ENCODE measurements at places on chromosomes 5 and 9.

DNA sequence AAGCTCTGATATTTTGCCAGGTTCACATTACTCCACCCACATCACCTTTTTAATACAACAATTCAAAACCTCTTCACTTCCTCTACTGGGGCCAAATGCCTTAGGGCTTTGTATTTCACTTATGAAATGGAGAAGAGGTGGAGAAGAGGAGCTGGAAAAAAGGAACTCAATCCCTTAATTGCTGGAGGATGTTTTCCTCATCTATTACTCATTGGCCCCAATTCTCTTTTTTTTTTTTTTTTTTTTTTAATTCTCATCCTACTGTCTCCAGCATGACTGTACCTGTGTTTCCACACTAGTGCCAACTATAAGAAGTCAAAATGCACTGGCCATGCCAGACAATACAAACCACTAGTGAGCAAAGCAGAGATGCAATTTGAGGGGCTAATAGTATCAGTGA, 20.9 kb downstream of the FAM13B start:
- no peak for DNase-seq

DNA sequence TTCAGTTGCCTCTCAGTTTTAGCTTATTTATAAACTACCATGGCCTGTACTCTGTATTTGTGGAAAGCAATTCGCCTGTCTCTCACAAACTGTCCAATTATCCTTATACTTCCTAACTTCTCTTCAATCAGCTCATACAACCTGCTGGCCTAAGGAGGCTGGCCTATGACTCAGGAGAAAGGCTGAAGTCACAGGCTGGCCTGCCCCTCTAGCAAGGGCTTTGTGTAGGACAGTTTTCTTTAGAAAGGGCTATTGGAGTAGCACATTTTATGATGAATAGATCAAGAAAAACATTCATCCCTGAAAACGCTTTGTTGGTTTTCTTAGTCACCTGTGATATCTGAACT, 988.7 kb upstream of the ARRDC3 start:
- no peak for DNase-seq

DNA sequence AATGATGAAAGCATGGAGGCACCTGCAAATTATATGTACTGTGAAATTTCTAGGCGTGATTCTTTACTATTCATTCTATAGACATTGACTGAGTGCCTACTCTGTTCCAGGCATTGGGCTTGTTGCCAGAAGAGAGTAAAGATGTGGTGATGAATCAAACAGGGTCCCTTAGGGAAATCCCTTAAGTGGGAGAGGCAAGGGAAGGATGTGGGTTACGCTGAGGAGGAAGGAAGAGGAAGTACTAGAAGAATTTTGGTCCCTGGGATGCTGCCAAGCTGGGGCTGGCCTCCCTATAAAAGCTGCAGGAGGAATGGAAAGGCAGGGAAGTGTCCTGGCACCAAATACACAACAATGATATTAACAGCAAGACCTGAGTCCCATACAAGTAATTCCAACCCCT, 76.7 kb upstream of the SPOCK1 start:
- no peak for DNase-seq

- no peak for DNase-seq
Observed at GRCh38 chr5:86570427-86571083, 47.2 kb upstream of the COX7C start.

GRCh38 chr5:142894749-142895148, 124.6 kb downstream of the ARHGAP26 start:
- no peak for DNase-seq

DNA sequence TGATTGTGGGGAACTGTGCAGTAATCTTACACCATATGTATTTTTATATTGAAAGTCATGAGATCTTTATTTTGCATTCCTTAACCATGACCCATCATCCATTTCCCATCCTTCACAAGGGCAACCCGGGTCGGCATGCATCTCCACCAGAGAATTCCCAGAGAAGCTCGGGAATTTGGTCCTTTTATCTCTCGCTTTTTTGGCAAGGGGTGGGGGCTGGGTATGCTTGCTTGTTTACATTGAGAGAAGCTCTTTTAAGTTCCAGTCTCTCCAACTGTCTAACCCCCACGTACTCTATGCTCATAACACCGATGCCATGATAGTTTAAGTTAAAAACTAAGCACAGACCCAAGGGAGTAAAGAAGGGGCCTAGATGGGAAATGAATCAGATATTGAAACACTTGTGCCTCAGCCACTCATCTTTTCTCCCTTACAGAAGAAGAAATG, 109.9 kb upstream of the NFIB start:
- DNase-seq = no peak

- DNase-seq = no peak
Observed at GRCh38 chr5:135667673-135668072, 88.9 kb upstream of the CXCL14 start.

DNA sequence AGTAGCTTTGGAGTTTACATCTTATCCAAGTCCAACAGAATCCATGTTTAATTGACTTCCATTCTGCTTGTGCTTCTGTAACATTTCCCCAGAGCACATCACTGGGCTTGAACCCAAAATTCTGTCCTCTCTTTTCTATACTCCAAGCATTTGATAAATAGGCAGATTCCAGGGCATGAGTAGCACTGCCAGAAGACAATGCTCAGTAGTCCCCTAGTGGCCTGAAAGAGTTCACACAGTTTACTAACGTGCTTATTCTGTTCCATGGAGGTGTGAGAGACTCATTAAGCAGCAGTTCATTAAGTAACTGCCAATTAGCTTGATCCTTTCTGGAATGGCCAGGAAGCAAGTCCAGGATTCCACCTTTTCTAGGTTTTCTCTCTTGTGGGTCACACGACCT, 9.4 kb upstream of the GABRA6 start:
- DNase-seq = no peak

- DNase-seq = no peak
Observed at GRCh38 chr5:91469517-91470165, 86.5 kb upstream of the ARRDC3 start.

DNA sequence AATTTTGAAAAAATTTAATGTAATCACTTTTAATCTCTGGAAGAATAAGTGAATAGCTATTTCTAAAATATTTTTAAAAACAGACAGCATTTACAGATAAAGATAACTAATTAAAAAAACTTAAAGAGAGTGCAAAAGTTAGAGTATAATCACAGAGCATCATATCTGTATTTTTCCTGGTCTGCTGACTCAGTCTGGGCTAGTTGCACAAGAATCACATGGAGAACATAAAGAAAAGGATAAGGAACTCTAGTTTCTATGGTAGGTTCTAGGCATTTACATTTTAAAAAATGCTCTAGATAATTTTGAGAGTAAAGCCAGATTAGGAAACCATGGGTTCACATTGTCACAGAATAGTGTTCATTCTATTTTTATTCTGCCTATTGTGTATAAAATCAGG, 347.4 kb downstream of the PSAT1 start:
- DNase-seq = no peak

GRCh38 chr9:111805830-111806241, 11.1 kb upstream of the SHOC1 start:
- DNase-seq = no peak

DNA sequence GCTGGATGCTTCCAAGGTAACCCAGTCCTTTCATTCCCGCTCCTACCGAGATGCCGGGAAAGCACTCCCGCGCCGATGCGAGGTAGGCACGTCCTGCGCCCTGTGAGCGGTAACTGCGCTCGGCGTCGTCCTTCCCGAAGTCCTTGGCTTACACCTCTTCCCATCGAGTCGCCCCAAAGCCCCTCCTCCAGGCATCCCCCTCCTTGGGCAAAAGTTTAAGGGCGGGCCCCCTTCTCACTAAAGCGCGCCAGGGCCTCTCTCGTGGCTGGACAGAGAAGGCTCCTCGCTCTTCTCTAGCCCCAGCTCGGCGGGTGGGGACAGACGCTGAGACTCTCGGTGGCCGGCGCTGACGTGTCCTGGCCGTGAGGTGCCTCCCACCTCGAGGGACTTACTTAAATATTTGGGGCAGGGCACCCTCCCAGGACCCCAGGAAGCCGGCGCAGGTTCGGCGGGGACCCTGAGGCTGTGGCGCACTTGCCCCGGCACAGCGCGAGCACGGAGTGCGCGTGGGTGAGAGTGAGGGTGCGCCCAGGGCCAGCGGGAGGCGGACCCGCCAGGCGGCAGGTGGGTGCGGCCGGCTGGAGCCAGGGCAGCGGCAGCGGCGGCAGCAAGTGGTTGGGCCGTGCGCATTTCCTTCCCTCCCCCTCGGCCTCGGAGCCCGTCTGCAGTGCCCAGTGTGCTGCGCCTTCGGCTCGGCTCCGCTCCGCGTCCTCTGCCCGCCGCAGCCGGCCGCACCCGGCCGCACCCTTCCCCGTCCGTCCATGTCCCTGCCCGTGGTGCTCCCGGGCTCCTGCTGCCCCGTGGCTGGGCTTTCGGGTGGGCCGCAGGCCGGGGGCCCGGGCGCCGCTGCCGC, at the start of gene ENTREP1:
ENTREP1 (plus strand) TSS at position 667 of the 853 bp plus-strand sequence; CDS start at position 762, 95 bp downstream.
- DNase-seq = no peak

DNA sequence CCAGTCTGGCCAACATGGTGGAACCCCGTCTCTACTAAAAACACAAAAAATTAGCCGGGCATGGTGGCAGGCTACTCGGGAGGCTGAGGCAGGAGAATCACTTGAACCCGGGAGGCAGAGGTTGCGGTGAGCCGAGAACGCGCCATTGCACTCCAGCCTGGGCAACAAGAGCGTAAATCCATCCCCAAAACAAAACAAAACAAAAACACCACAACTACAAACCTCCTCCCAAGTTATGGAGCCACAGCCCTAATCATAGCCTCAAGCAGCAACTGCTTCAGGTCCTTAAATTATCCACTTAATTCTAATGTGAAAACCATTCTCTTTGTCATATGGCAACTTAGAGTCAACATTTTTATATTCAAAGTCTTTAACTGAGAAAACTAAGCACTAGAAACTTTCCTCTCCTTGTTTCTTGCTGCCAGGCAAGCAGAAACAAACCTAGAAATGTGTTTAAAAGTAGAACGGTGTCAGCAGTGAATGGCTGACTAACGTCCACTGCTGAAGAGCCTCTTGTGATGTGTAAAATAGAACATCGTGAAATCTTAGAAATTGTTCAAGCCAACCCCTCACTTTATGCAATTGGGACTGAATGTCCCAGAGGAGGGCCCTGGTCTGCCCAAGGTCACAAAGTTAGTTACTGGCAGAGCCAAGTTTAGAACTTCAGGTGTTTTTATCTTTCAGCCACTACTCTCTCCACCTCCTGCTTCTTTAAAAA, 5.7 kb downstream of the TMEM245 start:
- DNase-seq = no peak

DNA sequence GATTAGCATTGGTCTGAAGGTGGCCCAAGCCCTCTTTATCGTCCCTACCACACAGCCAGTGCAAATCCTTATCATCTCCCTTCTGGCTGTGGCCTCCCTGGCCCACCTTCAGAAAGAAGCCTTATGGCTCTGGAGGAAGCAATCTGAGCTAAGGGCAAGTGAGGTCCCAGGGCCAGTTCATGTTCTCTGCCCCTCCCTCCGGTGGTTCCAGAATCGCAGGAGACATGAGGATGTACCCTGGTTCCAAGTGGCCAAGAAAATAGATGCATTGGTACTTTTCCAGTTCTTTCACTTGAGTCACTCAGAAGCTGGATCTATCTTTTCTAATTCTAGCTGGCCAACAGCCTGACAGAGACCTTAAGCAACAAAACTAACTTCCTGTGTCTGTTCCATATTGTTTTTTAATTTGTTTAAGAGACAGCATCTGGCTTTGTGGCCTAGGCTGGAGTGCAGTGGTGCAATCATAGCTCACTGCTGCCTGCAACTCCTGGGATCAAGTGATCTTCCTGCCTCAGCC, 60.7 kb downstream of the LHFPL2 start:
- DNase-seq = no peak

GRCh38 chr5:118211606-118212005, 776.7 kb downstream of the DTWD2 start:
- no peak for DNase-seq

All from cortex of kidney (tissue), 1 donor.